Right forelimb (tissue), 1 donor: ENCODE measurements at places on chromosomes 1 and 21.

GRCh38 chr1:220825819-220826551 lies 39.3 kb downstream of the MTARC1 start:
- no peak for DNase-seq

- DNase-seq = no peak
Observed at GRCh38 chr1:209577346-209577745, 6.2 kb upstream of the CAMK1G start.

DNA sequence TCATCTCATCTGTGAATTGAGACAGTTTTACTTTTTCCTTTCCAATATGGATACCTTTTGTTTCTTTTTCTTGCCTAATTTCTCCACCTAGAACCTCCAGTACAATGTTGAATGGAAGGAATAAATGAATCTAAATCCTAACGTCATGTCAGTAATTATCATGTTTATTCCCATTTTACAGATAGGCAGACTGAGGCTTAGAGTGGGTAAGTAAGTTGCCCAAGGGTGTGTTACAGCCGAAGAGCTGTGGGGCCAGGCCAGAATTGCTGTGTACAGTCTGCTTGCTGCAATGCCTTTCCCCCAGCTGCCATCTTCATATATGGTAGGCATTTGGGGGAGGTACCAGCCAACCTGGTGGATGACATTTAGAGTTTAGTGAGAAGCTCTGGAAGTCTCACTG lies 162.7 kb downstream of the CAMTA1 start:
- DNase-seq = no peak

DNA sequence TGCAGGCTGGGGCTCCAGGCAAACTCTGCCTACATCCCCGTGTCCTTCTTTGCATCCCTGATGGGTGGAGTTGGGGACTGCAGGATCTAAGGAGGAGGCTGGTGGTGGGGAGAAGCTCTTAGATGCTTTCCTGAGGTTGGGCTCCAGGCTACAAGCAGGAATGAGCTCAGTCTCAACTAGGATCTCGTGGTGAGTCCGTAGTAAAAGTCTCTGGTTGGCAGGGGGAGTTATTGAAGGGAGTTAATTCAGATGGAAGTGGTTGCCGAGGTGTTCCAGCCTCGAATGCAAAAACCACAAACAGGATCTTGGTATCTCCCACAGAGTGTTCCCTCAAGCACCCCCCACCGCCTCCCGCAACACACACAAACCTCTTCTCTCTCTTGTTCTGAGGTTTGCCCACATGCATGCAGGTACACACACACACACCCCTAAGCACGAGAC lies 35.0 kb downstream of the TMCC2 start:
- DNase-seq = no peak

DNA sequence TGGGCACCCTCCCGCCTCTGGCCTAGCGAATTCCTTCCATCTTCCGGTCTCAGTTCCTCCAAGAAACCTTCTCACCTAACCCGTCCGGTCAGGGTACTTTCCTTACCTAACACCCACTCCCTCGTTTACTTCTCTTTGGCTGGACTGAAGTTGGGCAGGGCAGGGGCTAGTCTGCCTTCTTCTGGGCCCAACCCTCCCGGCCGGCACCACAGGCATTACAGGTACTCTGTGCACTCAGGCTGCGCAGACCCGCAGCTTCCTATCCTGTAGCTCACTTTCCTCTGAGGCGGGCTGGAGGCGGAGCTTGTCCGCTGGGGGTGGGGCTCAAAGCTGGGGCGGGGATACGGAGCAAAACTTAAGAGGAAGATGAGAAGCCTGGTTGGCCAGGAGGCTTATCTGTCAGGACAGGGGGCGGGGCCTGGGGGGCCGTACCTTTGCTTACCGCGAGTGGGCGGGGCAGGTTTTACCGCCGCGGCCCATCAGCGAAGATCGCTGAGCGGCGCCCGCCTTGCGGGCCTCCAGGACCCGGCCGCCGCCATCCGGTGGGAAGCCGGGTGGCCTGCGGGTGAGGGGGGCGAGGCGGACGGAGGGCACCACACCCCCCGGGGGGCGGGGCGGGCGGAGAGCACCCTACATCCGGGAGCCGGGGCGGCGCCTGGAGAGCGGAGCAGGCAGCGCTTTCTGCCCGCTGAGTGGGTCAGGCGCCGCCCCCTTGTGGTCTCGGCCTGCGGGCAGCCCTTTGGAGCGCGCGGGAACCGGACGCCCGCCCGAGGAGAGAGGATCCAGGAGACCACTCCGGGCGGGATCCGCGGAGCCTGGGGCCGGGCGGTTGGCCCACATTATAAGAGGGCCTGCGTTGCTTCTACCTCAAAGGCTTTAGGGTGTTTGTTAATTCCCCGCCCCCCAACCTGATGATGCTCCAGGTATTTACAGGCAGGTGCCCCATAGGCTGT lies 31.9 kb downstream of the ZNF648 start:
- DNase-seq = peak; percentile 98

GRCh38 chr1:9835758-9836631 lies 12.2 kb upstream of the CLSTN1 start:
- DNase-seq = no peak

- DNase-seq = peak; percentile 44
Observed at GRCh38 chr21:46126309-46127238, 28.7 kb downstream of the COL6A2 start.

- no peak for DNase-seq
Observed at GRCh38 chr1:225757927-225758656, 19.5 kb upstream of the SRP9 start.

DNA sequence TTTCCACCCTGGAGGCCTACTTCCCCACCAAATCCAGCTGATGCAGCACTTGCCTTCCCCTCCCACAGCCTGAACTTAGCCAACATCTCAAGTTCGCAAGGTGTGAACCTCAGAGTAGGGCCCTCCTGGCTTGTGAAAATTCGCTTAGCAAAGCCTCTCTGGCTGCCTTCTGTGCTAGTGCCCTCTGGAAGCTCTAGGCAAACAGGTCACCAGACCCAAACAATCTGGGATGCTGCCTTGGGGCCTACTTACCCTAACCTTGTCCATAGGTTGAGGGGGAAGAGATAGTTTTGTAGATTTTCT lies 30.3 kb upstream of the TRABD2B start:
- DNase-seq = no peak

GRCh38 chr1:2355373-2356261 lies 35.7 kb downstream of the MORN1 start:
- DNase-seq = peak; percentile 44

- no peak for DNase-seq
Observed at GRCh38 chr1:179001451-179001850, 24.2 kb upstream of the FAM20B start.

DNA sequence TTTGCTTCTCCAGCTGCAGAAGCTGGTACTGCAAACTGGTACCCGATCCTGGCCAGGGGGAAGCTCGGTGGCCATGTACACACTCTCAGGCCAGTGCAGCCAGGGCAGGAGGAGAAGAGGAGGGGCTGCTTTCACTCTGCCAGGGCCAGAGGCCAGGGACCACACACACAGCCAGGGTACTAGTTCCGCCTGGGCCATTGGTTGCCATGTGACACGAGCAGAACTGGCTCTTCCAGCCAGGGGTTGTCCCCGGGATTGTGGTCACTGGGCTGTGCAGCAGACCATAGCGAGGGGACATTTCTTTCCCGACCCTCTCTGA lies 3.7 kb upstream of the SHISAL2A start:
- no peak for DNase-seq

- no peak for DNase-seq
Observed at GRCh38 chr1:64891448-64891825, 74.9 kb downstream of the JAK1 start.
